HFFc6 (cell line): ENCODE measurements at places on chromosomes 3 and 15. TPM values are rescaled to one million over a fixed set of nuclear protein-coding genes. Genes with fewer than 3 reads are reported as not detected.

Gene RBP2
- total RNA-seq, result not detected in 3 replicates

Gene GOLGA6L4
- 0.55 to 1.1 TPM (median 0.83 TPM) in 3 replicates for total RNA-seq

Gene CACNA1D
- total RNA-seq, result 0.12 TPM in 1 of 3 replicates, not detected in the others

Gene FRMD4B
- total RNA-seq, result 0.03 to 0.05 TPM (median 0.05 TPM) in 3 replicates

- H3K4me1 ChIP-seq, result peaks cover 86% of the 10 kb centered on the region
- H3K27ac ChIP-seq, result peak overlapping the region; percentile 75
- DNase-seq, result no peak
- no peak overlapping the region for H3K4me3 ChIP-seq
- H3K36me3 ChIP-seq, result peaks cover 46% of the 10 kb centered on the region
- H3K27me3 ChIP-seq, result no peaks in the 10 kb centered on the region; the same call in none of the 2 replicates
Observed at GRCh38 chr3:152374262-152374990, 105.7 kb downstream of the MBNL1 start.

GRCh38 chr3:117752984-117753717 is 1043.6 kb downstream of the TUSC7 start:
- H3K36me3 ChIP-seq, result no peaks in the 10 kb centered on the region
- H3K27me3 ChIP-seq, result peaks cover 3% of the 10 kb centered on the region; the same call in 1 of the 2 replicates
- no peak overlapping the region for H3K27ac ChIP-seq
- H3K4me1 ChIP-seq, result no peaks in the 10 kb centered on the region

GRCh38 chr3:190083635-190084034 is 37.1 kb downstream of the P3H2 start:
- no peak overlapping the region for H3K27ac ChIP-seq
- peaks cover 7% of the 10 kb centered on the region for H3K36me3 ChIP-seq
- H3K4me1 ChIP-seq, result peaks cover 40% of the 10 kb centered on the region
- H3K4me3 ChIP-seq, result no peak overlapping the region
- no peak for DNase-seq

GRCh38 chr3:109924196-109924595 is 586.9 kb upstream of the DPPA4 start:
- H3K36me3 ChIP-seq, result no peaks in the 10 kb centered on the region
- H3K27me3 ChIP-seq, result no peaks in the 10 kb centered on the region
- DNase-seq, result no peak
- no peak overlapping the region for H3K4me3 ChIP-seq
- peaks cover 60% of the 10 kb centered on the region for H3K4me1 ChIP-seq

GRCh38 chr3:74214286-74214685 is 400.2 kb downstream of the CNTN3 start:
- H3K36me3 ChIP-seq, result no peaks in the 10 kb centered on the region
- H3K4me1 ChIP-seq, result peaks cover 6% of the 10 kb centered on the region; the same call in 1 of the 2 replicates
- DNase-seq, result no peak
- no peak overlapping the region for H3K27ac ChIP-seq
- H3K27me3 ChIP-seq, result no peaks in the 10 kb centered on the region
- no peak overlapping the region for H3K4me3 ChIP-seq

DNA sequence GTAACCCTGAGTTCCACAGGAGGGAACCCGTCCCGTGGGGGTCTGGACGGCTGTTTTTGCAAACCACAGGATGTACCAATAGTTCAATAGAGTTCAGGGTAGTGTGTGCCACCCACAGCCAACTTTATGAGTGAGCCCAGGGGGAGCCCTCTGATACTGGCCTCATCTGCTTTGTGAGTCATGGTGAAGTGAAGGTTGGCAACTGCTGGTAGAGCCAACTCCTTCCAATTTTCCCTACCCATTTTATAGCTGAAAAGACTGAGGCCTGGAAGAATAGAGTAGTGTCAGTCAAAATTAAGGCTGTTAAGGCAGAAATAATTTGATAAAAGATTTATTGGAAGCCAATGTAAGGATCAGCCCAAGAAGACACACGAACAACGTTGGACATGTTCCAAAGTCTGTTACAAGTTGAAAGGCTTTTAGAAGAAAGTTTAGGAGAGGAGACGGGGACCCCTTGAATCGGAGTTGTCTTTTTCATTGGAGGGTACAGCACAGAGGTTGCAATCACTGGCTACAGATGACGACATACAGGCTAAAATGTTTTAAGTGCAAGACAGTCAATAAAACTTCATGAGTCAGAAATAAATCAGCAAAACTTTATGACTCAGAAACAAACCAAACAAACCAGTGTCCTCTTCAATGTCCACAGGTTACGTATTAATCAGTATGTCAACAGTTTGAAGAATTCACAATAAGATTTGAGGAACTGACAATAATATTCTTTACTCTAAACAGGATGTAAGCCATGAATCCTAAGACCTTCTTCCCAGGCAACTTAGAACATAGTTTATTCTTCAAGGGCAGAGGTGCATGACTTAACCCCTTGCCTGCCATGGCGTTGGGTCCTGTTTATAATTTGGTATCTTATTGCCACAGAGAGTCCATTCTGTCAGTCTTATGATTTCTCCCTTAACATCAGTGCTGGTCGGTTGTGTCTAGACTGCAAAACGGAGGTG is 62.9 kb upstream of the NR2E3 start:
- DNase-seq, result peak; percentile 93
- peaks cover 59% of the 10 kb centered on the region for H3K4me1 ChIP-seq
- peak overlapping the region; percentile 53 for H3K4me3 ChIP-seq
- peak overlapping the region; percentile 74 for H3K27ac ChIP-seq

- no peaks in the 10 kb centered on the region for H3K4me1 ChIP-seq
- DNase-seq, result no peak
Observed at GRCh38 chr3:40494698-40495097, 11.1 kb upstream of the ZNF620 start.

DNA sequence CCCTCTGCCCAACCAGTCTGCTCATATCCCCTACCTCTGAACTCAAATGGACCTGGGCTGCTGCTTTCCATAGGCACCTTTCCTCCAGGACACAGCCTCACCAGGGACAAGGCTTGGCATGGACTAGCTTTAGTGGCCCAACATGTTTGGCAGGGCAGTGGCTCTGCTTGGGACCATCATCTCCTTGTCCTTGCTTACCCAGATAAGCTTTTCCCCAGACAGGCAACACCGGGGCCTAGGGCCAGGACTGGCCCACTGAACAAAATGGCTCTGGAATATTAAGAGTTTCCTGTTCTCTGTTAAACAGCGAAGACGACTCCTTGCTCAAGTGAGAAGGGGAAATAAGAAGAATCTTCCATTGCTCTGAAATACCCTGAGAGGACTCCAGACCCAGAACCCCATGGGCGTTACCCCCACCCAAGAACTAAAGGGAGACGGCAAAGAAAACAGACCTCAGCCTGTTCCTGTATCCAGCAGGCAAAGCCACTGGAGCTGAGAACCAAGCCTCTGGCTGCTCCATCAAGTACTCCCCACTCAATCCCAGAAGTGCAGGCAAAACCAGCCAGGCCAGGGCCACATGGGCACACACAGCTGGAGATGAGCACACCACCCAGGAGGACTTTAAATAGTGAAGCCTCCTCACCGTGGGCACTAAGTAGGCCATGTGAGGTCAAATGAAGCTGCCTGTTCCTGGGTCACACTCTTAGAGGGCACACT is 45.5 kb downstream of the CTNNB1 start:
- no peak overlapping the region for H3K4me3 ChIP-seq
- H3K27ac ChIP-seq, result no peak overlapping the region
- H3K36me3 ChIP-seq, result peaks cover 24% of the 10 kb centered on the region; the same call in 1 of the 2 replicates
- H3K27me3 ChIP-seq, result peaks cover 5% of the 10 kb centered on the region
- peaks cover under 1% of the 10 kb centered on the region; the same call in 1 of the 2 replicates for H3K4me1 ChIP-seq
- DNase-seq, result no peak

DNA sequence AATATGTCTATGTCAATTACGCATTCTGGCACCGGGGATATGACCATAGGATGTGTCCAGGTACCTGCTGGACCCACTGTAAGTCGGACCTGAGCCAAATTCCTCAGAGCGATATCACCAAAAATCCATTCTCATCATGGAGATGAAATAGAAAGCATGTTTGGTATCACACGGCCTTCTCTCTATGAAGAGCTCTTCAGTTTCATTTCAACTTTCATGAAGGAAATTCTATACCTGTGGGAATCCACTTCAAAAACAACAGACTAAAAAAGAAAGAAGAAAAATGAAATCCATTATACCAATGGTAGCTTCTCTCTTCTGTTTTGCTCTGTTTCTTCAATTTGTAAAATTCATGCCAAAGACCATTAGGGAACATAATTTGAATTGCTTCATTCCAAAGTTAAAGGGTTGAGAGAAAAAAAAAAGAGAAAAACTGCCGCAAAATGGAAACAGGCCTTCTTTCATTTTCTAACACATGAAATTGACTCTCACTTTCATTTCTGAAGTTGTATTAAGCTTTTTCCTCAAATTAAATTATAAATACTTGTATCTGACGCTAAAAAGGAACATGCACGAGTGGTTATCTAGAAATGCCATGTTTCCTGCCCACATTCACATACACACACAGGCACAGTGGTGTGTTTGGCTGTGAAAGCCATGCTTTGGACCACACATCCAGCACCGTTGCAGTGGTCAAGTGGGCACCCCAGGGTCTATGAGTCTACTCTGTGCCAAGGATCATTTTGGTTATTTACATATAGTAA is 46.9 kb upstream of the DIPK2A start:
- no peak for DNase-seq
- H3K36me3 ChIP-seq, result no peaks in the 10 kb centered on the region
- H3K4me1 ChIP-seq, result no peaks in the 10 kb centered on the region

DNA sequence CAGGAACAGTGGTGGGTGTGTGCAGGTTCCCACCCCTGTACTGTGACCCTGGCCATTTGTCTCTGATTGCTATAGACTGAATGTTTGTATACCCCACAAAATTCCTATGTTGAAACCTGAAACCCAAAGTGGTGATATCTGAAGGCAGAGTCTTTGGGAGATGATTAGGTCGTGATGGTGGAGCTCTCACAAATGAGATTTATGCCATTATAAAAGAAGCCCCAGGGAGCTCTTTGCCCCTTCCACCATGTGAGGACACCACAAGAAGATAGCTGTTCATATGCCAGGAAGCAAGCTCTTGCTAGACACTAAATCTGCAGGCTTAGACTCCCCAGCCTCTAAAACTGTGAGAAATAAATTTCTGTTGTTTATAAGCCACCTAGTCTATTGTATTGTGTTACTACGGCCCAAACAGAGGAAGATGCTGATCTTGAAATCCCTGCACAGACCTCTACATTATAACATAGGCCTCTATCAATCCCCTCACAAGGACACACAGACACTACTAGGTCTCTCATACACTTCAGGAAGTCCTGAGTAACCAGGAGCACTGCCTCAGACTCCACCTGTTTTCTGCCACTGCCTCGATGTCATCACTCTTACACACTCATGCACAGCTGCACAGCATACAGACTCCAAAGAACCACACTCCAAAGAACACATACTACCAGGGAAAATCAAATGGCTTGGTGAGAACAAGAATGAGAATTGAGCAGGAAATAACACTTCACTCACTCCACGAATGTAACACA is 14.7 kb downstream of the IGSF11 start:
- no peaks in the 10 kb centered on the region; the same call in 1 of the 2 replicates for H3K27me3 ChIP-seq
- H3K4me3 ChIP-seq, result no peak overlapping the region
- no peaks in the 10 kb centered on the region for H3K36me3 ChIP-seq
- H3K4me1 ChIP-seq, result no peaks in the 10 kb centered on the region
- H3K27ac ChIP-seq, result no peak overlapping the region
- no peak for DNase-seq

GRCh38 chr3:125958511-125959316 is 10.3 kb upstream of the ROPN1B start:
- H3K27ac ChIP-seq, result no peak overlapping the region
- DNase-seq, result no peak
- no peak overlapping the region for H3K4me3 ChIP-seq
- no peaks in the 10 kb centered on the region for H3K36me3 ChIP-seq
- H3K4me1 ChIP-seq, result no peaks in the 10 kb centered on the region
